EH (cell line): ENCODE measurements at places on chromosomes 6 and 20.
A peak's percentile ranks its signal among the peaks of the same experiment; 100 is the strongest.

- DNase-seq = peak; percentile 73
These were observed 16.6 kb downstream of the POM121L2 start for GRCh38 chr6:27295301-27296079.

DNA sequence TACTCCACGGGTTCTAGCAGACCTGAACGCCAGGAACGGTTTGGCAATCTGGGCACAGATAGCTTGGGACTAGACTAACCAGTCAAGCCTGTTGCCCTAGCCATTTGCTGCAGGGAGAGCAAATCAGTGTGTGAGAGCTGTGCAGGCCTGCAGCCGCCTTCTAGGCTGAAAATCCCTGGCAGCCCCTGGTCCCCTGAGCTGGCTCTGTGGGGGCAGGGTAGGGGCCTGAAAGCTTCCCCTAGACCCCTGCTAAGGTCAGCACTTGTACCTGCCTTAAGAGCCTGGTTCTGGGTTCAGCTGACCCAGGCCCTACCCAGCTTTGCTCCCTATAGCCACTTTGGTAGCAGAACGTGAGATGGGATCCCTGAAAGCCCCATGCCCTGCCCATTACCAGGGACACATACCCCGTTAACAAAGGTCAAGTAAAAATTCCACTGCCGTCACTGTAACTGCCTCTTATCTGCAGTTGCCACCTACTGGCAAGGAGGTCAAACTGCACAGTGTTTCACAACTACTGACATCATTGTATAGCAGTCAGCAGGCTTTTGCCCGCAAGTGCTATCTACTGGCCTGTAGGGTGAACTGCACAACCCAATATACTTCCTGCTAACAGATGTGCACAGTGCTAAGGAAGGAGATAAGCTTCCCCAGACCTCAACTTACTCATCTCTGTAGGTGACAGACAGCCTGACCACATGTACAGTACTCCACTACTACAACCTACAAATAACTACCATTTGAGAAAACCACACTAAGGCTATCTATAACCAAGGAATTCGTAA is 95.1 kb upstream of the OLIG3 start:
- DNase-seq = peak; percentile 47

- no peak for DNase-seq
These were observed 187.9 kb downstream of the TTLL2 start for GRCh38 chr6:167512696-167513375.

GRCh38 chr6:109221543-109222195 is 126.4 kb downstream of the CEP57L1 start:
- DNase-seq = no peak

DNA sequence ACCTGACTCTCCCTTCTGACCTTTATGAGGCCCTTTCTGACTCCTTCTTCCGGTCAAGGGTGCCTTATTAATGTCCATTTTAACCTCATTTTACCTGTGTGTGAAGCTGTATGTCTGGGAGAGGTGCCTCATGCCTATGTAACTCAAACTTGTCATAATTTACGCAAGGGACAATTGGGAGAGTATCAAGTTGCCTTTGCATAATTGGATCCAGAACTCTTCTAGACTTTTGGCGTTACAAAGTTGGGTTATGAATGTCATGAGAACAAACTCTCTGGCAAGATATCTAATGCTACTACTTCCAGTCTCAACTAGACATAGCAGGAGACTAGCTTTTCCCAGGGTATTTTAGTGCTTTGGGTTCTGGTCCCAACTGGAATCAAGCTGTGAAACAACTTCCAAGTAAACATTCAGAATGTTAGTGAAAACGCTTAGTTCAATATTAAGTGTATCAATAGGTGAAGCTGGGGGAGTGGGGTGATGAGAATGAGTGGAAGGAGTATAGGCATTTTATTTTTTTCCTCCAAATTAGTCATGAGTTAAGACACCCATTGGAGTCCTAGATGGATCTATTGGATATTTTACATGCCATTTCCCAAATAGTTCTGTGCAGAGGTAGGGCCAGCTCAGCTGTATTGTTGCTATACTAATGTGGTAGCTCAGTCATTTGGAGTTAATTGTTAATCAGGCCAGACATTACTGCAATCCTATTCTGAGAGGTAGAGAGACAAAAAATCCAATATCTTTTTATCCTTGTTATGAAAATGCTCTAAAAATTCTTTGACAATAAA is 159.9 kb downstream of the TFAP2B start:
- no peak for DNase-seq

GRCh38 chr6:106685833-106686232 is 56.5 kb downstream of the QRSL1 start:
- DNase-seq = peak; percentile 3

- DNase-seq = no peak
These were observed 21.0 kb upstream of the MYT1 start for GRCh38 chr20:64143018-64143801.

GRCh38 chr6:24840187-24840586 is 41.5 kb upstream of the ARMH2 start:
- DNase-seq = no peak

DNA sequence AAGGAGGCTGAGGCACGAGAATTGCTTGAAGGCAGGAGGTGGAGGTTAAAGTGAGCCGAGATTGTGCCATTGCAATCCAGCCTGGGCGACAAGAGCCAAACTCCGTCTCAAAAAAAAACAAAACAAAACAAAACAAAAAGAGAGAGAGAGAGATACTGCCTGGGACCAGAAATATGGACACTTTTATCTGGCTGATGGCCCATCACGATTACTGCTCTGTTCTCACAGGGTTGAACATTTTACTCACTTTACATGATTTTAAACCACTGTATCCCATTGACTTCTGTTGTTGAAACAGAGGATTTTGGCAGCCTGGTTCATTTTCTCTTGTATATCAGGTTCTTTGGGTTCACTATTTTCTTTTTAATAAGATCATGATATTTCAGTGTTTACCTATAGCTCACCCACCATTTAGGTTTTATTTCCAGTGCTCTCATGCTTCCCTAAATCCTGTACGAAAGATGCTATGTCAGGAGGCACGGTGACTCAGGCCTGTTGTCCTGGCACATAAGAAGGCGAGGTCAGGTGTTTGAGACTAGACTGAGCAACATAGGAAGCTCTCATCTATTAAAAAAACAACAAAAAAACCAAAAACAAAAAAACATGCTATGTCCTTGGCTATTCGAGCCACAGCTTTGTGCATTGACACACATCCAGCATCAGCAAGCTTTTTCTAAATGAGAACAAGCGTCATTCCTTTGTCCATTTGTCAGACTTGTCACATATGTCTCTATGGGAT is 34.5 kb upstream of the RREB1 start:
- DNase-seq = no peak
